ENCODE measurements at places on chromosomes 6 and 20.

DNA sequence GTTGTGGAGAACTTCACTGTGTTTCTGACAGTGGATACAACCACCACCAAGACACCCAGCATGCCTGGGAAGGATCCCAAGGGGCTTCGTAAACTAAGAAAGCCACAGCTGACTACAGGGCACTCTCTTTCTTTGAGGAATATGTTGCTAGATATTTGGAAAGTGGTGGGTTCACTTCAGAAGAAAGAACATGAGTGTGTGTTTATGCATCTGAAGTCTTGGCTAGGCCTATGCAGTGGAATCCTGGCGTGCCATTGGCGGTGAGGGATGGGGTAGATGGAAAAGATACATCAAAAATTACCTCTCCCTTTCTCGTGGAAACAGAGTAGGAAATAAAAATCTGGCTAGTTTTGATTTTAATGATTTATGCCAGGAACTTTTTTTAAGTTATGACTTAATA is 187.7 kb downstream of the PDE7B start:
- peak; percentile 46 for DNase-seq

GRCh38 chr20:5718896-5719595 is 31.2 kb upstream of the SHLD1 start:
- no peak for DNase-seq

- DNase-seq = no peak
These were observed 14.7 kb downstream of the DPPA5 start for GRCh38 chr6:73339340-73339739.

DNA sequence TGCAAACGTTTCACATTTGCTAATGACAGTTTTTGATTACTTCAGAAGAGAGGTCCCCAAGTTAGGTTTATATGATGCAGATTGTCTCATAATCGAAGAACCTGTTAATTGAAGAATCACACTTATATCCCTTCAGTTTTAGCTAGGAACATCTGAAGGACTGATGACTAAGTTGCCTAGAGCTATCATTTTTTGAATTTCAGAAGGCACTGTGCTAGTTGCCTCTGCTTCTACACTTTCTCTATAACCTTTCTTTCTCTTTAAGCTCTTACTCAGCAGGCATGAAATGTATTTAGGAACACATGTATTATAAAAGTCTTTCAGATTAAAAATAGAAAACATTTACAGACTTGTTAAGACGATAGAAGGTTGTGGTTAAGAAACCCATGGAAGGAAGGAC is 14.4 kb upstream of the GJE1 start:
- no peak for DNase-seq

DNA sequence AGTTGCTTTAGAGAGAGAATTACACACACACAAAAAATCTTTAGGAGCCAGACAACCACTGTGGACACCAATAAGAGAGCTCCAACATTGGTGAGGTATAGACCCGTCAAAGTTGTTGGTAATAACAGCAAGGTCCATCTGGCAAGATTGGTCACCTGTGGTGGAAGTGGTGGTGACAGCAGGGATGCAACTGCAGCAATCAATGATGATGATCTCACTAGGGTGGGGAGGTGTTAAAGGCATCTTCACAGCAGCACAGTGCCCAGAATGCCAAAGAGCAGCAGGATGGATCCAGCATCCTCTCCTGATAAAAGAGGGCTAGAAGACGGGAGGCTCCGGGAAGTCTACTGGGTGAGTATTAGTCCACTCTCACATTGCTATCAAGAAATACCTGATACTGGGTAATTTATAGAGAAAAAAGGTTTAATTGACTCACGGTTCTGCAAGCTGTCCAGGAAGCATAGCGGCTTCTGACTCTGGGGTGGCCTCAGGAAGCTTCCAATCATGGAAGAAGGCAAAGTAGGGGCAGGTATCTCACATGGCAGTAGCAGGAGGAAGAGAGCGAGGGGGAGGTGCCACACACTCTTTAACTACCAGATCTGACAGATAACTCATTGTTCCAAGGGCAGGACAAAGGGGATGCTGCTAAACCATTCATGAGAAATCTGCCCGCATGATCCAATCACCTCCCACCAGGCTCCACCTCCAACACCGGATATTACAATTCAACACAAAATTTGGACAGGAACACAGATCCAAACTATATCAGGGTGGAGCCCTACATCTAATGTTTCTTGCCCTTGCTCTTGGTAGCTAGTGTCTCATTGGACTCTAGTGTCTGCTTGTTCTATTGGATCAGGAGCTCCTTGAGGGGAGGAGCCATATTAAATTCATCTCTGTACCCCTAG is 48.9 kb downstream of the KLHL31 start:
- no peak for DNase-seq

DNA sequence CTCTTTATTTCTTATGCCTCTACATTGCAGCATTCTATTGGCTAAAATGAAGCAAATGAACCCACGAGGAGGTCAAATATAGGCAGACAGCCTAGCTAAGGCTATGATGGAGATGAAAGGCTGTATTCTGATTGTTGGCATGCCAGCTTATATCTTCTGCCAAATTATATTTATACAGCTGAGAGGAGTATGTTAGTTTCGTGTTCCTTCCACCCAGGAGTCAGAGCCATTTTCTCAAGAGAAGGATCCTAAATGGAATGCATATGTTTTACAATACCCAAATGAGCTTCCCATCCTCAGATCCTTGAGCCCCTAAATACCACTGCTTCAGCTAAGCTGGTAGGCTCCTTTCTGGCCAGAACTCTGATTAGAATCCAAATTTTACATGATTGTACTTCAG is 178.4 kb upstream of the HDDC2 start:
- no peak for DNase-seq
